Endothelial cell of umbilical vein (primary cell): ENCODE measurements at places on chromosomes 6 and 20.

DNA sequence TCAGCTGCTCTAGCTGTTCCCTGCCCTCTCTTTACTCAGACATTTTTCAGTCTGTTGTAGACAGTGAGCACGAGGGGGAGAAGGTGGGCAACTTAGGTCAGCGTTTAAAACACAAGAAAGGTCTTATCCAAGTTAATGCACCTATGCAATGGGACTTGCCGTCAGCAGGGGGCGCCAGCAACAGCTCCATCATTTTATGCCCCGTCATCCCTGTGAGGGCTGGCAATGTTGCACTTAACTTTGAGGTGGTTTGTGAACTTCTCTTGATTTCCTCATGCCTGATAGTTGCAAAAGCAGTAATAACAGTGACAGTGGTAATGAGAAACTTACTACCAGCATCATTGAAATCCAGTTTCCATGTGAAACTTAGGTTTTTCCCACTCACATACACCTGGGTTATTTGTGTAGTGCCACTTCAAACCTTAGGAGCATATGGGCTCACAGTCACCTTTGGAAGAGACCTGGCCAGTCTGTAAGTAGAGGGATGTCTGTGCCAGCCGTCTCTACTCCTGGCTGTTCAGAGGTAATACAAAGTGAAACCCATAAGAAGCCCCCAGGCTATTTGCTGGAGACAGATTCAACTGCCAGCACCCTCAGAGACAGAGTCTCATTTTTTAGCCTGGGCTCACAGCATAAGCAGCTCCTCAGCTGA is 44.9 kb upstream of the ID1 start:
- DNase-seq, result peak; percentile 79

DNA sequence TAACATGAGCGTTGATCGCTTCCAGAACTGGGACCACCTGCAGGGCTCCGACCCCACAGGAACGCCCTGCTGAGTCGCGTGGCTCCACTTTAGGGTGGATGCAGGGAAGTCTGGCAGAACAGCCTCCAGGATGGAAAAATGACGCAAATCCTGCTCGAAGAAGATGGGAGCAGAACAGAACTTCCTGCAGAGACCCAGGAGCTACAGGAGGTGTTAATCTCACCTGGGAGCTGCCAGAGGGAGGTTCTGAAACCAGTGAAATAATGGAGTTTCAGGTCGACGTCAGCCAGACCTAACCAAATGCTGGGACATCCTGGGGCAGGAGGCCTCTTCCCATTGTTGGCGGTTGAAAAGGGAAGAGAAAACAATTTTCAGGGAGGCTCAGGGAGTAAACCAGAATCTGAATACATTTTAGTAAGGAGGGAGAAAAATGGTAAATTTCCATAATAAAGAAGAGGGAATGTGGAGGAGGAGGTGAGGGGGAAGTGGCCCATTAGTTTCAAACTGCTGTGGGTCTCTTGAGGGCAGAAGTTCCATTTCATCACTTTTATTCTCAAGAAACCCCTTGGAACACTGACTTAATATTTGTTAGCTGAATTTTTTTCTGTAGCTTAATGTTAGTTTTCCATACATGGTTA is 558.4 kb upstream of the CDH4 start:
- no peak for DNase-seq

GRCh38 chr6:169424821-169425240 is 171.2 kb upstream of the THBS2 start:
- DNase-seq, result no peak

- DNase-seq, result no peak
These were observed 158.4 kb downstream of the BTBD9 start for GRCh38 chr6:38481211-38481836.

GRCh38 chr20:33005132-33005566 is 916 bp upstream of the SUN5 start:
- DNase-seq, result no peak

GRCh38 chr6:128172752-128173682 is 272.2 kb upstream of the THEMIS start:
- no peak for DNase-seq

- no peak for DNase-seq
These were observed 44.2 kb downstream of the NCOA6 start for GRCh38 chr20:34781220-34781619.

DNA sequence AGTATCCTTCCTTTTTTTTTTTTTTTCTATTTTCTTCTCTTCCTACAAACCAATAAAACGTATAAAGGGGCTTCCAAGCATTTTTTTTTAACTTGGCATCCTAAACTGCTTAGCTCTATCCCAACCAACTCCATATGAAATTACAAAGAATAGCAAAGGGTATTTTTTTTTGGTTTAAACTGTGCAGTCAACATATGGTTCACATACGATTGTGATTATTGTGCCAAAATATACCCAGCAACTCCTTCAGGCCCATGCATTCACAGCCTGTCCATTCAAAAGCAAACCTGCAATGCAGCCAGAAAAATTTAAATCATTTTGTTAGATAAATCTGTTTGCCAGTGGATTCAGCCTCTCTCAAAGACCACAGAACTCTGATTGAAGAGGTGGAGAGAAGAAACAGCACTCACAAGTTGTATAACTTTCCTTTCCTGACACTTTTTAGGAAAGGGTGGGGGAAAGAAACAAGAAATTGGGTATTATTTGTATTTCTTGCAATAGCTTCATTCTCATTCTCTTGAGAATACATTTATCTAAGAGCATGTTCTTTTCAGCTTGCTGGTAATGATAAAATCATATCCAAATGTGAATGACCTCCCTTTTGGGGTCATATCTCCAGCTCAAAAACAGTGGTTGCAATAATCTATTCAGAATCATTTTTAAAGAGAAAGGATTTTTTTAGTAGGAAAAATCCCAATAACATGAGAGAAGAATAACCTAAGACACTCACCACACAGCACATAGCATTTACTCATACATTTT is 701.3 kb upstream of the CHD6 start:
- DNase-seq, result no peak

- DNase-seq, result peak; percentile 46
These were observed 4.0 kb upstream of the TUBB2B start for GRCh38 chr6:3231247-3232016.

DNA sequence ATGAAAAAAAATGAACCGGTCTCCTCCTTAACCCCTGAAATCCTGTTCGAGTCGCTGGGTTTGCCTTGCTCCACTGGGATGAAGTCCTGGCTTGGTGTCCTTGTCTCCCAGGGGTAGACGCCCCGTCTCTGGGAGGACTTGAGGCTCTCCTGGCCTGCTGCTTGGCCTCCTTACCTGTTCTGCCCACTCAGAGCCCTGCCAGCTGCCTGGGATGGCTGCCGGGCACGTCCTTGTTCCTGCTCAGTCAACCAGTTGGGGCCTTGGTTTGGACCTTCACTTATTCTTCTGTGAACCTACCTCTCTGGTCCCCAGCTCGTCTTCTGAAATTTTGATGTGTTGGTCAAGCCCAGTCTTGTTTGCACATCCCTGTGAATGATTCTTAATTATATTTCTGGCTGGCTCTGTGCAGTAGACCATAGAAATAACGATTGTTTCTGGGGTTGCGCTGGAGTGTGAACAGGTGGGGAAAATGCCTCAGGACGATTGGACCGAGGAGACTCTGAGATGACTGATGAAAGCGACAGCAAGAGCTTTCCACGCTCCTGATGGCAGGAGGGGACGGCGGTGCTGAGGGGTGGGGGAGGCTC is 126.5 kb upstream of the ESR1 start:
- no peak for DNase-seq
